Stimulated activated CD4-positive, alpha-beta T cell treated with anti-CD3 and anti-CD28 coated beads, TNF-alpha, amount 100 ng/mL, for 1 hour (primary cell): ENCODE measurements at places on chromosomes 5 and 9.

DNA sequence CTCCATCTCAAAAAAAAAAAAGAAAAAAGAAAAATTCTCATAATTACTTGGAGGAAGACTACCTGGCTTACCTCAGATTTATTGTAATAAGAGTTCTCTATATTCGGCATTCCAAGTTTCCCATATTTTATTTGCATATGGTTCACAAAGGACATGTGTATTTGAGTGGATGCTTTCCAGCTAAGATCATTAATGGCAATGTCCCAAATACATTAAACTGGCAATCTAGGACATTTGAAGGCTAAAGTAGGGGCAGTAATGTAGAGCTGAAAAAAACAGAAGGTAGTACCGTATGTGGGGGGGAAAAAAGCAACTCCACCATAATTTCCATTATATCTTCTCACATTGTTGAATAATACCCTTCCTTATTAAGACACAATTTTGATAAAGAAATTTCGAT, 4.9 kb downstream of the TUT7 start:
- no peak for DNase-seq

GRCh38 chr9:28155067-28155466, 581.8 kb upstream of the C9orf72 start:
- DNase-seq: no peak

- DNase-seq: no peak
Observed at GRCh38 chr5:8461543-8461942, 592.6 kb downstream of the MTRR start.

GRCh38 chr5:75389430-75389829, 52.4 kb downstream of the HMGCR start:
- no peak for DNase-seq

GRCh38 chr9:110592044-110592830, 12.7 kb upstream of the SVEP1 start:
- no peak for DNase-seq
